K562 (cell line): ENCODE measurements at places on chromosomes 3 and 15.

DNA sequence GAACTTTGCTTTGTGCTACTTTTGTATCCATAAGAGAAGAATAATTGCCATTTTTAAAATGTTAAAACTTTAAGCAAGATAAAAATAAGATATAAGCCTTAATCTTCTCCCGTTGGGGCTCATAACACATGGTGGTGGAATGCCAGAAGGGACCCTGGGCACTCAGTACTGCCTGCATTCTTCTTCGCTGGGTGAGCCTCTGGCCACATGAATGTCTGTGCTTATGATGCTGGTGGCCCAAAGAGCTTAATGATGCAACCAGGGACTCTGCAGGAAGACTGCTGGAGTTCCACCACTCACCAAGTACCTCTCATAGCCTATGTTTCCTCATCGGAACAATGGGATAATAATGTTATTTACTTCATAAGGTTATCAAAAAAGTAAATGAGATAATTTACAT lies 103.6 kb downstream of the ERC2 start:
- no peak for DNase-seq

DNA sequence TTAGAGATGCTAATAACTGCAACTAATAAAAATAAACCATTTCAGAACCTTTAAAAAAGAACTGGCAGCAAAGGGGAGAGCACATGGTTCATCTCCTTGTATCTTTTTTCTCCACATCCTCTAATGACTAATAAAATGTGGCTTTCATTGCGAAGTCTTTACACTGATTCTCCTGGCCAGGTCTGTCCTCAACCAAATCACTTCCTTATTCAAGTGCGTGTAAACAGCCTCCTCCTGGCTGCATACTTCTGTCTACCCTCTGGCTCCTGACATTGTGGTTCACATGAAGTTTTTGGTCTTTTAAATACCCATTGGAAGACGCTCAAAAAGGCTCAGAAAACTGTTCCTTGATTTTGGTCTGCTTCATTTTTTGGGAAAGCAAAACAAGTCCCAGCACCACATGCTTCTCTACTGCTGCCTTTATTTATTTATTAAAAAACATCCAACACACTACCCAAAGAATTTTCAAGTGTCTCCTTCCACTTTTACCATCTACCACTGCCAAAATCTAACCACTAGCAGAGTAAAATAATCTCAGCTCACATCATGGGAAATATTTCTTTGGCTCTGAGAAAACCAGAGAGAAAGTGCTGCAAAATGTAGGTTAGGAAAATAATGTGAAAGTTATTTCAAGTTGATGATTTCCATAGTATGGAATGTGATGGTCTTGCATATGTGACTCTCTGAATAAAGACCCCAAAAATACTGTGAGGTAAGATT lies 85.1 kb downstream of the EFL1 start:
- DNase-seq = no peak

- DNase-seq = no peak
These were observed 131.7 kb upstream of the ZBED2 start for GRCh38 chr3:111726788-111727305.

- no peak for DNase-seq
These were observed 302.0 kb downstream of the WDR72 start for GRCh38 chr15:53457479-53457878.

GRCh38 chr3:114586119-114586518 lies 292.3 kb downstream of the TIGIT start:
- no peak for DNase-seq

- DNase-seq = peak; percentile 73
These were observed 8.6 kb downstream of the ZNF445 start for GRCh38 chr3:44468572-44469520.

GRCh38 chr3:55828712-55829111 lies 341.6 kb upstream of the WNT5A start:
- DNase-seq = no peak

DNA sequence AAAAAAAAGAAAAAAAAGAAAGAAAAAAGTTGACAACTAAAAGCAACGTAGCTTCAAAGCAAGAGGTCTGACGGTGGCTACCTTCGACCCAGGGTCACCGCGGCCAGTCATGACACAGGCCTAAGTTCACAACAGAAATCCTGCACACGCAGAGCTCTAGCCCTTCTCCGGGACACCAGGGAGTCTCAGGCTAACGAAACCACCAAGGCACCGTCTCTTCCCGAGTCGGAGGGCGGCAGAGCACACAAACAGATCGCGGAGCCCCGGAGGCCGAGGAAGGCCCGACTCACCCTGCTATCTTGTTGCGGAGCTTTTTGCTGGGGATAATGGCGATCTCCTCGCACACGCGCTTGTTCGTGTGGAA lies 584 bp downstream of the RPS17 start:
- peak; percentile 55 for DNase-seq

DNA sequence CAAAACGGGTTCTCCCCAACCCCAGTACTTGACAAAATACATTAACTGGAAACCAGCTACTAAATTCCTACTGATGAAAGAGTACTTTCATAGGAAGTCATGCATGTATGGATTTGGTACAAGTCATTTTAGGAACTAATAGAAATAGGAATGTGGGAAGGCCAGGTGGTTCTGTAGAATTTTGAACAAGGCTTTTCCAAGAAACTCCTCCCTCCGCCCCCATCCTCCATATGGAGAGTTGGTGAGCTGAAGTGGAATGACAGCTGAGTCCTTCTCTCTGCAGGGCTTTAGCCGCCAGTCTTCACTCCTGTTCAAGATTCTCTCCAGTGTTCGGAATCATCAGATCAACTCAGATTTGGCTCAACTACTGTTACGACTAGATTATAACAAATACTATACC lies 33.2 kb downstream of the TUBGCP4 start:
- DNase-seq = no peak

DNA sequence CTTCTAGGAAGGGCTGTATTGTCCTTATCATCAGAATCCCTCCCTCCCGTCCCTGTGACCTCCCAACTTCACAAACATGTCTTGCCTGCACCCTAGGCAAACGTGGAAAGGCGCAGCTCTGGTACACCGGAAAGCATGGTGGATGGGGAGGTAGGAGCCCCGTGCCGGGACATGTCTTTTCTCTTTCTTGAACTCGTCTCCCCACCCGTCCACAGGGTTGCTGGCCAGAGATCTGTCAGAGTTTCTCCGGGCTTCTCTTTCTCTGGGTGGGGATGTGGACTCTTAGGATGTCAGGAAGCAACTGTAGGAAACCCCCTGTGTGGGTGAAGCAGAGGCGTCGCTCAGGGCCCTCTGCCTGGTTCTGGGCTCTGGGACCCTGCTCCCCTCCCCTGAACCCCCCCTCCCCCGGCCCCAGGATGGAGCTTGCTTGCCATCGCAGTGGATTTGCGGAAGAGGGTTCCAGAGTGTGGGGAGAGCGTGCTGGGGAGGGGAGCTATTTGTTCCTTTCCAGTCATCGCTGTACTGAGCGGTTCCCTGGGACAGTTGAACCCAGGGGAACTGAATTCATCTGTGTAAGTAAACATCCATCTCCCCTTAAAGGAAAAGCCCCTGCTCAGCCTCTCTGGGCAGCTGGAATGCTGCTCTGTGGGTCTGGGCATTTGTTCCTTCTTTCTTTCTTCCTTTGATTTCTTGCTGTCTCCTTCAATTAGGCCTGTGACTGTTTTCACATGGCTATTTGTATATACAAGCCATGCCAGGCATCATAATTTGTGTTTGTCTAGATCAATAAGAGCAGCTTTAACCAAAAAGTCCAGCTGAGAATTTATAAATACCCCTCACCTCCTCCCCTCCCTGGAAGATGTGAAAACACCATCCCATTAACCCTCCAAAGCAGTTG lies 72.8 kb downstream of the SMAD3 start:
- peak; percentile 64 for DNase-seq

GRCh38 chr15:96887730-96888129 lies 557.2 kb downstream of the NR2F2 start:
- DNase-seq = no peak

DNA sequence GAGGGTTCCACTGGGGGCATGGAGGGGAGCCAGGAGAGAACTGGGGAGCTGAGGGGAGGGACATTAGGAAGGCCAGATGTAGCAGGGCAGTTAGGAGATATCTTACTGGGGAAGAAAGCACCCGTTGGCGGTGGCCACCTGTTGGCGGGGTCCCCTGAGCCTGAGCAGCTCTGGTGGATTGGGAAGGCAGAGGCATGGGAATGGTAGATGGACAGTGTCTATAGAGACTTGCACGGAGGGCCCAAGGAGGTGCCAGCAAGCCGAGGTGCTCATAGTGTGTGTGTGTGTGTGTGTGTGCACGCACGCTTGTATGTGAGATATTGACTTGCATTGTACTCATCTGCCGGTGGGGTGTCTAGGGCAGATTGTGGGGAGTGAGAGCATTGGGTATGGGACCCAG lies 179.0 kb downstream of the APBA2 start:
- DNase-seq = no peak

GRCh38 chr3:72266016-72266370 lies 481.0 kb upstream of the PROK2 start:
- DNase-seq = no peak

DNA sequence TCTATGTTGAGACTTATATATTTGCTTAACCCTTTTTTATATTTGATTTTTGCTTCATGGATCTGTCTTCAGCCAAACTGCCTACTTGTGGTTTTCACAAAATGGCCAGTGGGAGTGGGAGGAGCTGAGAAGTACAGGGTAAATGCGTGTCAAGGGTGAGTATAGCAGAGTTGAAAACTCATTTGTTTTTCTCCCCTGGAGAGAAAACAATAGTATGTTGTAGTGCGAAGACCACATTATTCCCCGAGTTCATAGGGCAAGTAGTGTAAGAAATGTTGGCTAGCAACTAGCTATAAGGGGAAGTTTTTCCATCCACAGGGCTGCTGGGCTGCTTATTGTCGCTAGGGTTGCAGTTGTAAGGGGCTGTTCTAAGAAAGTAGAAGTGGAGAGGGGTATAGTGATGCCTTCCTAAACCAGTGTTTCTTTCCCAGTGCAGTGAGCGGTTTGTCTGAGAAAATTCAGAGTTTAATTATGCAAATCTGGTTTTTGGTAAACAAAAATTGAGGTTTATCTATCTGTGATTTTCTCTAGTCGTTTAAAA lies 153.8 kb upstream of the AZI2 start:
- no peak for DNase-seq

DNA sequence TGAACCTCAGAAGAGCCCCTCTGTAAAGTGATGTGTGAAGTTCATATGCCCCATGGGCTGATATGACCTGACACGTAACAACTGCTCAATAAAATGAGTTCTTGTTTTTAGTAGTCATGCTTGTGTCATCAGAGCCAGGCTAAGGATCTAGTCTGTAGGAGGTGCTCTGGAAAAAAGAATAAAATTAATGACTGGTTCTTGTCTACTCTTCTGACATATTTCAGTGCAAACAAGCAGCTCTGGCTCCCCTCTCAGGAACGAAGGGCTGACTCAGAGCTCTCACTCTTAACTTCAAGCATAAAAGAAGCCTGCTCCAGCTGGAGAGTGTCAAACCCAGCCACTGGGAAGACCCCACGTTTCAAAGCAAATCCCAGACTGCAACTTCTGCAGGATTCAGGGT lies 77.0 kb downstream of the LRIG1 start:
- DNase-seq = no peak

- DNase-seq = no peak
These were observed 21.1 kb upstream of the GP9 start for GRCh38 chr3:129039271-129040038.
